ENCODE measurements at places on chromosomes 6 and 20. TPM values are rescaled to one million over a fixed set of nuclear protein-coding genes. Genes with fewer than 3 reads are reported as not detected.

Gene ANKRD66
- total RNA-seq: not detected

Gene PGC
- total RNA-seq: not detected

Gene GSTA5
- total RNA-seq: not detected

Gene NKX2-4
- total RNA-seq: not detected

Gene CGA
- not detected for total RNA-seq

Gene RIPPLY2
- total RNA-seq: not detected

Gene TOMM34
- total RNA-seq: 26.3 TPM

Gene CENPW
- 28.9 TPM for total RNA-seq

Gene GHRH
- not detected for total RNA-seq

Gene SUMO4
- 0.32 TPM for total RNA-seq

Gene ARG1
- not detected for total RNA-seq

Gene SLC25A27
- total RNA-seq: 0.32 TPM

Gene MUC22
- not detected for total RNA-seq

Gene RAE1
- total RNA-seq: 33.6 TPM

Gene ZBTB46
- 4.9 TPM for total RNA-seq

Gene CLDN20
- total RNA-seq: not detected

Gene SPATS1
- total RNA-seq: not detected

Gene METTL24
- total RNA-seq: not detected

Gene HAO1
- not detected for total RNA-seq

Gene PRND
- total RNA-seq: 0.15 TPM

Gene CST2
- not detected for total RNA-seq

All from epithelial cell of umbilical artery (primary cell).